ENCODE measurements at places on chromosomes 5 and 9.

- no peak for DNase-seq
Observed at GRCh38 chr9:87081503-87081902, 134.2 kb upstream of the GAS1 start.

- no peak for DNase-seq
Observed at GRCh38 chr5:51651889-51652288, 268.6 kb downstream of the ISL1 start.

GRCh38 chr5:3139499-3139931, 388.0 kb upstream of the IRX2 start:
- no peak for DNase-seq

DNA sequence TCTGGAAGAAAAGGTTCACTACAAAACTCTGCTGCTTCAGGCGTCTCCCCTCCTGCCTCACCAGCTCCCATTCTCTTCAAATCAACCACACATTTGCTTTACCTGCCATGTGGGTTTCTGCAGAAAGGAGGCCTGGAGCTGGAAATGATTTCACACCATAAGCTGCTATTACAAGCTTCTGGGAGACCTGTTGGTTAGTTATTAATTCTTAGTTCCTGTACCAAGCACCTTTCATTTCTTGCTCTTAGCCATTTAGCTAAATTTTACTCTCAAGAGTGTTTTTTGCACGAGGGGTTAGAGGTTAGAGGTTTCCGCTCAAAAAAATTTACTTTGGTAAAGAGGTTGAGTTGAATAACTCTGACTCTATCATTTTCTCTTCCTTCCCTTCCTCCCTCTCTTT, 70.3 kb downstream of the MAP1B start:
- no peak for DNase-seq

GRCh38 chr5:33936004-33936380, 194 bp upstream of the RXFP3 start:
- DNase-seq, result peak; percentile 40

DNA sequence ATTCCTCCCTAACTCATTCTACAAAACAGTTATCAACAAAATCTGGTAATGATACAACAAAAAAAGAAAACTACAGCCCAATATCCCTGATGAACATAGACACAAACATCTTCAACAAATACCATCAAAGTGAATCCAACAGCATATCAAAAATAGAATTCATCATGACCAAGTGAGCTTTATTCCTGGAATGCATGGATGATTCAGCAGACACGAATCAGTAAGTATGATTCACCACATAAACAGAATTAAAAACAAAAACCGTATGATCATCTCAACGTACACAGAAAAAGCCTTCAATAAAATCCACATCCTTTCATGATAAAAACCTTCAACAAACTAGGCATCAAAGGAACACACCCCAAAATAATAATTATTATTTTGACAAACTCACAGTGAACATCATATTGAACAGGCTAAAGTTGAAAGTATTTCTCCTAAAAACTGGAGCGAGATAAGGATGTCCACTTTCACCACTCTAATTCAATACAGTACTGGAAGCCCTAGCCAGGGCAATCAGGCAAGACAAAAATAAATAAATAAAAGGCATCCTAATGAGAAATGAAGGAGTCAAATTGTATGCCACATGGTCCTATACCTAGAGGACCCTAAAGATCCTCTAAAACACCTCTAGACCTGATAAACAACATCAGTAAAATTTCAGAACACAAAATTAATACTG, 305.1 kb upstream of the RGMB start:
- DNase-seq, result no peak

- DNase-seq, result no peak
Observed at GRCh38 chr5:33367416-33367815, 73.3 kb upstream of the TARS1 start.

DNA sequence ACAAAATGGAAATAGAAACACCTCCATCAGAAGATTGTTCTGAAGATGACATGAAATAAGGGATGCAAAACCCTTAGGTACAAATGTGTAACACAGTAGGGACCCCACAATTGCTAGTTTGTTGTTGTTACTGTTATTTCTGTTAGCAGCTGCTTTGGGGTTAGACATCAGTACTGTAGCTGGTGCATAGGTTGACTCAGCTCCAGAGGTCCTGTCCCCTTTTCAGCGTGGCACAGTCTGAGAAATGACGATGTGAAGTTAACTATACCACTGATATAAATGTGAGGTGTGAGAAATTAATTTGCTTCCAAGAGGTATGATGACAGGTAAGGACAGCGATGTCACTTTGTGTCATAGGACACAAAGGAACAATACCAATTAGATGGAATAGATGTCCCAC, 384.6 kb upstream of the KLF4 start:
- no peak for DNase-seq

DNA sequence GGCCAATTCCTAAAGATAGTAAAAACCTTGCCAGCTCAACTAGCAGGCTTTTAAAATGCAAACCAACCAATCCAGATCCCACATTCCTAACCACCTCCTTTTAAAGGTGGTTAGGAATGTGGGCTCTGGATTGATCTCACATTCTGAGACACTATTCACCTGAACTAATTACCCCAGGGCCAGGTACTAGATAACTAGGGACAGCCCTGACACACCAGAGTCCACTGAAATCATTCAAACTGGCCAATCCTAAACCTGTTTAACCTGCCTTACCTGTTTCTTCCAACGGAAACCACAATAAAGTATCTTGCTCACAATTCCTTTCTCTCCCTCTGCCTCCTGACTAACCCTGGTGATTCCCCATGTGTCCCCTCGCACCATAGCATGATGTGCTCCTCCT, 168.3 kb upstream of the DMAC1 start:
- no peak for DNase-seq

- no peak for DNase-seq
Observed at GRCh38 chr9:78539904-78540303, 243.0 kb downstream of the PSAT1 start.

DNA sequence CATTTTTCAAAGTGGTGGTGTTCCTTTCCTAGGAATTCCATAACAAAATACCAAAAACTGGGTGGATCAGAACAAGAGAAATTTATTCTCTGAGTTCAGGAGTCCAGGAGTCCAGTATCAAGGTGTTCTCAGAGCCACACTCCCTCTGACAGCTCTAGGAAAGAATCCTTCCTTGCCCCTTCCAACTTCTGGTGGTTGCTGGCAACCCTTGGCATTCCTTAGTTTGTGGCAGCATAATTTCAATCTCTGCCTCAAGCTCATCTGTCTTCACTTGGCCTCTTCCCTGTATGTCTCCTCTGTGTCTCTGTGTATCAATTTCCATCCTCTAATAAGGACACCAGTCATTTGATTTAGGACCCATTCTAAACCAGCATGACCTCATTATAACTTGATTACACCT, 243.7 kb downstream of the MPDZ start:
- DNase-seq, result no peak

- no peak for DNase-seq
Observed at GRCh38 chr9:136052472-136052880, 42.6 kb downstream of the NACC2 start.

DNA sequence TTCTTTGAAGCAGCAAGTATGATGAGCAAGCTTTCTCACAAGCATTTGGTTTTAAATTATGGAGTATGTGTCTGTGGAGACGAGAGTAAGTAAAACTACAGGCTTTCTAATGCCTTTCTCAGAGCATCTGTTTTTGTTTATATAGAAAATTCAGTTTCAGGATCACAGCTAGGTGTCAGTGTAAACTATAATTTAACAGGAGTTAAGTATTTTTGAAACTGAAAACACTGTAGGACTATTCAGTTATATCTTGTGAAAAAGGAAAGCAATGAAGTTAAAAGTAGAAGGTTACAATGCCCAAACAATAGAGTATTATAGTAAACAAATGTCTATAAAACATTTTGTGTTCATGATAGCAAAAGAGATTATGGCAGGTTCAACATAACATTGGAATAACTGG, 88.6 kb downstream of the JAK2 start:
- DNase-seq, result no peak

GRCh38 chr5:148125641-148126040, 42.7 kb upstream of the SPINK14 start:
- no peak for DNase-seq
